ENCODE measurements at places on chromosomes 3 and 15.

- no peak for DNase-seq
Measured at GRCh38 chr3:134749802-134750553, 45.1 kb upstream of the EPHB1 start.

GRCh38 chr3:111919370-111920065, 59.3 kb upstream of the ABHD10 start:
- no peak for DNase-seq

DNA sequence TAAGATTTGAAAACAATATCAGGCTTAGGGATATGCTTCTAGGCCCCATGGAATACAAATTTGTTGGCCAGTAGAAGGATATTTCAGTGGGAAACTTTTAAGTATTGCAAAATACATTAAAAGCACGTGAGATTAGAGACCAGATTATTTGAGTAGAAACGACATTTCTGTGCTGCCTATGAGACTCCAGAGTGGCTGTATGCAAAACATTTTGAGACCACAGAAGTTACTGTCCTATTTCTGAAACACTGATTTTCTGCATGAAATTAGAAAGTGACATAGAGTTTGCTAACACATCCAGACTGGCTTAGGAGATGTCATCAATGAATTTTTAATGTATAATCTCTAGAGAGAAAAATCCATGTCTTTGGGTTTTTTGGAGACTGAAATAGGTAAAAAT, 99.8 kb downstream of the KCNH8 start:
- DNase-seq, result no peak

- no peak for DNase-seq
Measured at GRCh38 chr15:89291934-89292438, 42.6 kb downstream of the POLG start.

GRCh38 chr3:9387322-9387655, 10.1 kb upstream of the SETD5 start:
- DNase-seq, result no peak

- DNase-seq, result no peak
Measured at GRCh38 chr3:38173834-38174418, 8.6 kb downstream of the OXSR1 start.

DNA sequence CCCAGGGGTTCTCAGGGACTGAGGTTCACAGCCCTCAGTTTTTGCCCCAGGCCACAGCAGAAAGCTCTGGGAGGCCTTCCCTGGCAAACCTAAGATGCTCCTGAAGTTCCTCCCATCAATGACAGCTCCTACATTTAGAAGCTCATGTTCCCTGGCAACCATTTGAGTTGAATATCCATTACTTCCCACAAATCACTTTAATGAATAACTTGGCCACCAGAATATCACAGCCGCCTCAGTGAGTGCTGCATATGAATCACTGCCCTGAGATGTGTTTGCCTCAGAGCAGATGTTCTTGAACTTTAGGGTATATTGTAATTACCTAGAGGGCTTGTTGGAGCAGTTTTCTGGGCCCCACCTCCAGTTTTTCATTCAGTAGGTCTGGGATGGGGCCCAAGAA, 27.4 kb downstream of the SLCO2A1 start:
- DNase-seq, result no peak

- no peak for DNase-seq
Measured at GRCh38 chr3:141530415-141530768, 43.6 kb downstream of the RASA2 start.

- no peak for DNase-seq
Measured at GRCh38 chr15:86912661-86913060, 833.0 kb downstream of the AGBL1 start.

DNA sequence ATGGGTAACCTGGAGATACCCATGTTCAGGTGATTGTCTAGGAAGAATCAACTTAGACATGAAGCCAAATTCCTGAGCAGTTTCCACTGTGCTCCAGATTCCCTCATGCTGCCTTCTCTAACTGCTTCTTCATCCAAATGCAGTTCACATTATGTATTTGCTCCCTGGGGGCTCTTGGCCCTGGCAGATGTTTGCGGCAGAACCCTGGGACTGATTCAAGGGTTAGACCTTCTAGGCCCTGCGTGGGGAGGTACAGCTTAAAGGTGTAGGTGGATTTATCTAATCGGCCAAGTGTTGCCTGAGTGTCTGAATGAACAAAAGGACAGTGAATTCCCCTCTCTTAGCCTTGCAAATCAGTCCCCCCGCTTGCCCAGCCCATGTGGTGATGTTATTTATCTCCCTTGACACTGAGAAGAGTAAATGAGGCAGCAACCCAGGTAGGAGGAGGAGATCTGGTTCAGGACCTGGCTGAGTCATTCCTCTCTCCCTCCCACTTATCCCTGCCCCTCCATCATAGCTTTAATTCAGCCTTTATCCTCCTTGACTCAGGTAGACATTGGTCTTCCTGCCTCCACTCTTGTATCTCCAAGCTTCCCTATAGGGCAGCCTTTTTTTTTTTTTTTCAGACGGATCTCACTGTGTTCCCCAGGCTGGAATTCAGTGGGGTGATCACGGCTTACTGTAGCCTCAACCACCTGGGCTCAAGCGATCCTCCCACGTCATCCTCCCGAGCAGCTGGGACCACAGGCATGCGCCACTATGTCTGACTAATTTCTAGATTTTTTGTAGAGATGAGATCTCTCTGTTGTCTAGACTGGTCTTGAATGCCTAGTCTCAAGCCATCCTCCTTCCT, 54.8 kb downstream of the MAGEF1 start:
- DNase-seq, result no peak

DNA sequence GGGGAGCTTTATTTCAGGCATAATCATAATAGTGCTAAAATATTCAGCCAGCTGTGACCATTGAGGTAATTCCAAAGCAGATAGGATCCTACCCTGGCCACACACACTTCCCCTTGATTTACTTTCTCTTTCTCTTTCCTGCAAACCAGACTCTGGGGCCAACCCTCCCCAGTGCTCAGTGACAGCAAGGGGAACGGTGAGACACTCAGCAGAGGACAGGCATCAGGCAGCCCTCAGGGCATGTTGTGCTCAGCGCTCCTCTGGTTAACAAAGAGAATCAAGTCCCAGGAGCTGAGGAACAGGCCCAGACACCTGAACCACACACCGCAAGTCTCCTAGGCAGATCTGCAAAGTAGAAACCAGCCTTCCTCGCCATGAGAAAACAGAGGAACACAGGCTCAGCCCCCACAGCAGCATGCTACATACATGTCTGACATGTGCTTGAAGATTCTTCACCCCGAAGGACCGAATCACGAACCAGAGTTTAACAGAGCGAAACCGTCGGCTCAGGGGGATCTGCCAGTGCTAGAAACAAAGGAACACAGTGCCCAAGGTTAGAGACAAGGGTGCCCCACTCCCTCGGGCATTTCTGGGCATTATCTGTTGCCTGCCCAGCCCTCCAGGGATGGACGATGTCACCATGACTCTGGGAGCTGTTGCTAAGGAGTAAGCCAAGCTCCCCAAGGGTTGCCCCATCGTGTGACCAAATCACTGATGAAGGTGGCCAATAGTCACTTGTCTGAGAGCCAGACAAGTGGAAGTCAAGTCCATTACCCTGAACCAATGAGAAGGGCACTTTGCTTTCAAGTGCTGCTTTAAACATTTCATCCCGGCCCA, 17.5 kb downstream of the HDC start:
- no peak for DNase-seq

DNA sequence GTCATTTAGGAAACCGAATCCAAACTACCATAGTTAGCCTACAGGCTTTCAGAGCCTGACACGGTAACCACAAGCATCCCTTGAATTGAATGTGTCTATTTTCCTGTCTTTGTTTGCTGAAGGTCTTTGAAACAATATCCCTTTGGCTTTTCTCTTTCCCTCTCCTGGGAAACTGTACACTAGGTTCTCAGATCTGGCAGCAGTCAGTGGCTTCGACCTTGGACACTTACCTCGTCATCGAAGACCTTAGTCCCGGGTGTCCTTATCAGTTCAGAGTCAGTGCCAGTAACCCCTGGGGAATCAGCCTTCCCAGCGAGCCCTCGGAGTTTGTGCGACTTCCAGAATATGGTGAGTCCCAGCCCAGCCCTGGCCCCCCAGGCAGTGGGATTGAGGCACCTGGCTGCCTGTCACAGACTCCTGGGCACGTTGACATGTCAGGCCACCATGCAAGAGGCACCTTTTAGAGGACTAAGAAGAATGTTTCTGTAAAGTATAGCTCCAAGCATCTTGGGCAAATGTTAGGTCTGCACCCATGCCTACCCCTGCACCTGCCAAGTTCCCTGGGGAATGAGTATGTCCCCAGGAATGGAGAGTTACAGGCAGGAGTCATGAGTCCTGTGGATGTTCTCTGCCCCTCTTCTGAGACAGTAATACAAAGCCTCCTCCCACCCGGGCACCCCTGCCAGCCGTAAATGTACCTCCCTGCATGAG, 30.4 kb upstream of the UMPS start:
- DNase-seq, result no peak

GRCh38 chr3:149411583-149411982, 34.1 kb upstream of the TM4SF1 start:
- no peak for DNase-seq

- DNase-seq, result no peak
Measured at GRCh38 chr3:78969483-78969882, 798.3 kb downstream of the ROBO1 start.

DNA sequence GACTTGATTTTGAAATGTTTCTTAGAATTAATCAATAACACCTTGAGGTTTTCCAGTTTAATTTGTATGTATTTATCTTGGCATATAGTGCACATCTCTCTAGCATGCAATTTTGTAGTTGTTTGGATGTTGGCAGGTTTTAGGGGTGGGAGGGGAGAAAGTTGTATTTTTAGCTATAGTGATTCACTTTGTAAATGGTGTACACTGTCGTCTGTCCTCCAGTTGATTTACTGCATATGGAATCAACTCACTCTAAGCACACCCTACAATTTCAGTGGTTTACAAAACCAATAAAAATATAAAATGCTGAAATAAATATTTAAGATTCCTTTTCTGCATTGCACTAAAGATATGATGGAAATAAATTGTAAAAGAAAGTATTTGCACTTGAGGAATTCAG, 199.1 kb downstream of the CDIN1 start:
- no peak for DNase-seq

- DNase-seq, result no peak
Measured at GRCh38 chr3:133896002-133896761, 500 bp upstream of the RAB6B start.

GRCh38 chr3:18531662-18532061, 106.5 kb upstream of the SATB1 start:
- no peak for DNase-seq

DNA sequence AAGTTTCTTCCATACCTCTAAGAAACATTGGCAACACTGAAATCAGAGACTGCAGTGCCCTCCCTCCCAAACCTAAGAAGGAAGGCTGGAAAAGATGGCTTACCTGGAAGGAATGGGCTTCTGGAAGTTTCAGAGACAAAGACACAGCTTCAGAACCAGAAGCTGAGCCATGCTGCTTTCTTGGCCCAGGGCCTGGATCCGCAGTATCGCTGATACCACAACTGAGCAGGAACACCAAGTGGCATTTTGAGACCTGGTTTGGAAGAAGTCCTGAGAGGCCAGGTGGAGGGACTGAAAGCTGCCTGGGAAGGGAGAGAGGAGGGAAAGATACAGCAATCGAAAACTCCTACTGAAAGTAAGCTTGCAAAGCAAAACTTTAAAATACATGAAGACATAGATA, 19.8 kb downstream of the GPR160 start:
- no peak for DNase-seq

GRCh38 chr3:147402159-147402558, 4.2 kb downstream of the ZIC4 start:
- DNase-seq, result no peak

DNA sequence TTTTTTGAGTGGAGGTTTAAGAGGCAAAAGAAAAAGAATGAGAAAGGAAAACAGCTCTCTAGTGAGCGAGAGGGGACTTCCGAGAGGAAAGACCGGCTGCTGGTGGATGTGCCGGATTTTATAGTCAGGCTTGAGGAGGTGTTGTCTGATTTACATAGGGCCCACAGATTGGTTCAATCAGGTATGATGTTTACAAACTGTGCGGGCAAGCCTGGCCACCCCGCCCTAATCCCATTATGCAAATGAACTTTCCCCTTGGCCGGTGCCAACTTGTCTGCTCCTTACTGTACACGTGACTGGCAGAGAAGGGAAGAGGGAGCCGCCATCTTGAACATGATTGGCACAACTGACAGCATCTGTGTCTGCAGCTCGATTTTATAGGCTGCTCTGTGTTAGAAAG, 44.7 kb downstream of the FAM43A start:
- no peak for DNase-seq

- DNase-seq, result no peak
Measured at GRCh38 chr3:12472000-12472610, 12.2 kb upstream of the TSEN2 start.

DNA sequence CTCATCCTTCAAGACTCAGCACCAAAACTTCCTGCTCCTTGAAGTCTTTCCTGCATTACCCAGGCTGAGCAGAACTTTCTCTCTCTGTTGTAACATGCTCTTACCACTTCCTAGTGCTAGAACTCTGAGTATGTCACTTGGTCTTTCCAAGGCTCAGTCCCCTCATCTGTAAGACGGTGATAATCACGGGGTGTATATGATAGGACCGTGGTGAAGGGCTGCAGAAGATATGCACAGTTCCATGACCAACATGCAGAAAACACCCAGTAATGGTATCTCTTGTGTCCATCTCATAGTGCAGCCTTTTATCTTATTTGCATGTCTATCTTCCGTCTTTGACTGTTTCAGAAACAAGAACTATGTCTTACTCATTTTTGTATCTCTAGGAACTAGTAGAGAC, 154.5 kb downstream of the ZNF621 start:
- no peak for DNase-seq

DNA sequence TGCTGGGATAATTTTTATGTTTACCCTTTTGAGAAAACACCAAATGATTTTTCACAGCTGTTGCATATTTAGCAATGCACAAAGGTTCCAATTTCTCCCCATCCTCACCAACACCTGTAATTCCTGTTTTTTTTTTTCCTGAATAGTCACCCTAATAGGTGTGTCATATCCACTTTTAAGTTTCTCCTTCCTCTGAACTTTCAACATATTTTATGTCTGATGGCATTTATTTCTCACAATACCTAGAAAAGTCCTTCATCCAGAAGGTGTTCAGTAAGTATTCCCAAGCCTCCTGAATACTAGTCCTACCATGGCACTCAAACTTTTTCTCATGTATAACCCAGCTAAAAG, 1.5 kb downstream of the RPL24 start:
- DNase-seq, result no peak

DNA sequence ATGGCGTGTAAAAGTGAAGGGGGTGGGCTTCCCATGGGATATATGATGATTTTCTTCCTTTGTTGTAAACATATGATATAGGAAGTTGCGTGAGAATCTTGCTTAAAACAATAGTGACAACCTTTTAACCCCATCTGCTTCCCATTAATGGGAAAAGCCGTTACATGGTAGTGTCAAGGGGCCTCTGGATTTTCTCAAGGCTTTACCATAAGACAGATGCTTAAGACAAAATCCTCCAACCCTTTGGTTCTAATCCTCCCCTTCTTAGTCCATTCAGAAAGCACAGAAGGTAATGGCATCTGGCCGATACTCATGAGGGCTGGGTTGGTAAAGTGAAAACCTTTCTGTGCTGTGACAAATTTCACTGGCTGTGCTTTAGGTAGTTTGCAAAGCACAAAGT, 25.0 kb downstream of the DPH3 start:
- no peak for DNase-seq

- no peak for DNase-seq
Measured at GRCh38 chr3:189123595-189124387, 48.0 kb upstream of the TPRG1 start.

- no peak for DNase-seq
Measured at GRCh38 chr15:35290301-35290721, 205.2 kb upstream of the NANOGP8 start.

GRCh38 chr15:65929573-65929972, 60.3 kb downstream of the RAB11A start:
- no peak for DNase-seq

- no peak for DNase-seq
Measured at GRCh38 chr3:157134620-157135191, 25.2 kb downstream of the CCNL1 start.

- DNase-seq, result no peak
Measured at GRCh38 chr3:32794487-32795308, 23.1 kb upstream of the TRIM71 start.
